Dermis microvascular lymphatic vessel endothelial cell (primary cell): ENCODE measurements at places on chromosomes 4 and X. TPM values are rescaled to one million over a fixed set of nuclear protein-coding genes. Genes with fewer than 3 reads are reported as not detected.

XK gene
- under 0.01 TPM in 2 replicates for total RNA-seq

DNA sequence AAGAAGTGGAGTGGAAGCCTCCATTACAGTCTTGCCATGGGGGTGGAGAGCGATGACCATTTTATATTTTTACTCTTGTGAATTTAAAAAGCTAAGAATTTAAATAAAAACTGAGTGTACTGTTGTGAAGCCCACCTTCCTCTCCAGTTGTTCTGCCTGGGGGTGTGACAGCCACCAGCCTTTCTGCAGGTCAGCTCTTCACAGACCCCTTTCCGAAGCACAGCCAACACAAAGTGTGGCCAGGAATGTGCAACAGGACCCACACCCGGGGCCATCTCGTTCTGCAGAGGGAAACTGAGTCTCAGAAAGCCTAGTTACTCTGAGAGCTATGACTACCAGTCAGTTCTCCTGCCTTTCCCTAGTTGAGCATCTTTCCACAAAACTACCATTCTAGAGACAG is 1.4 kb downstream of the GRPEL1 start:
- DNase-seq = no peak

TCEAL5 gene
- total RNA-seq = not detected in 2 replicates

- peak; percentile 86 for DNase-seq
Observed at GRCh38 chrX:135477576-135477975, 42.9 kb upstream of the INTS6L start.

MAGEA11 gene
- total RNA-seq = not detected in 2 replicates

DNA sequence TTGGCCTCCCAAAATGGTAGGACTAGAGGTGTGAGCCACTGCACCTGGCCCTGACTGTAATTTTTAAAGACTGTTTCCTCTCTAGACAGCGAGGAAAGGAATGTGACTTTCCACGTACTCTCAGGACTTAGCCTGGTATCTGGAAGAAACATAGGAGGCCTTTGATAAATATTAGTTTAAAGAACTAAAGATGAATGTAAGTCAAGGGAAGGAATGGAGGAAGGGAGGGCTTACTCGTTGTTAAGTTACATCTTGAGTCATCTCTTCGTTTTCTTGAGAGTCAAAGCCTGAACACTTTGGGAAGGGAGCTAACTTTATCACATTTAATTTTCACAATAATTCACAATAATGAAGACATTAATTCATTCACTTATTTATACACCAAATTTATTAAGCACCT is 7.2 kb upstream of the LNX1 start:
- DNase-seq = no peak

ATXN3L gene
- not detected in 2 replicates for total RNA-seq

- peak; percentile 85 for DNase-seq
Observed at GRCh38 chr4:55251896-55252295, 94.1 kb upstream of the SRD5A3 start.

DNA sequence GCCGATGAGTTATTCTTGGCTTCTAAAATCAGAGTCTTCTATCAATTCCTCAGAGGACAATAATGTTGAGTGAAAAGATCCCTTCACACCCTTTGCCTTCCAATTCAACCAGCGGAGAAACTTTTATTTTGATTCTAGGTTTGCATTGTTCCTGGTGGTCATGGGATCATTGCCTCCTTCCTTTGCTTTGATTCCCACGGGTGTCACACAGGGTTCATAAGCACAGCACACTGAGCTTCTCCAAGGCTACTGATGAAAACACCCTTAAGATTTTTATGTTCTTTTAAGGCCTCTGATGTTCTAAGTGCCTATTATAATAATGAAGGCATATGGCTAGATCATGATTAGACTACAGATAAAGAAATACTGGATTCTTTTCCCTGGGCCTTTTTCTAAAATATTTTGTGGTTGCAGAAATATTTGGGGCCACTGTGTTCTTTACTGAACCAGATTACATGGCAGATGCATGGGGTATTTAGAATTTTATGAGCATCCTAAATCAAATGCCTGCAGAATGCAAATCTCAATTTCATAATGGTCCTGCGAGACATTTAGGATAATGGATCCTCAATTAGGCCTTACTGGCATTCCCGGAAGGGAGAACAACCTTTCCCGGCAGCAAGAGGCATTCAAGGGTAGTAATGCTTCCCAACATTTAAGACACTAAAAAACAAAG is 43.9 kb upstream of the FGFBP2 start:
- DNase-seq = no peak

GRCh38 chr4:152485726-152486276 is 50.1 kb downstream of the FBXW7 start:
- no peak for DNase-seq

DNA sequence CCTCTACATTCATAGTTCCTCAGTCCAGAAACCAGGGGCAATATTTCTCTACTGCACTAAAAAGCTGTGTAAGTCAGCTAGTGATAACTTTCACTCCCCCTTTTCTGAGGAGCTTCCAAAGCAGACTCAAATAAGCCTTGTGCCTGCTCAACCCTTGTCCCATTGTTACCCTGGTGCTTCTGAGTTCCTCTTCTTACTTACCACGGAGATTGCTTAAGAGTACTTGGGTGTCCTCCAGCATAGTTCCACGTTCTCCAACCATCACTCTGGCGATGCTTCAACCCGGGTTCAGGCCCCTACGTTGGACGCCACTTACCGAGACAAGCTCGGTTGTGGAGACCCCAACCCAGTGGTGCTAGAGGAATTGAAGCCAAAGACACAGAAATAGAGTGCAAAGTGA is 71.6 kb downstream of the ADAM29 start:
- no peak for DNase-seq

- no peak for DNase-seq
Observed at GRCh38 chr4:87056881-87057280, 122.1 kb downstream of the AFF1 start.

USP17L28 gene
- total RNA-seq = not detected in 2 replicates

ADH1B gene
- 0.13 TPM in 2 replicates for total RNA-seq

DNA sequence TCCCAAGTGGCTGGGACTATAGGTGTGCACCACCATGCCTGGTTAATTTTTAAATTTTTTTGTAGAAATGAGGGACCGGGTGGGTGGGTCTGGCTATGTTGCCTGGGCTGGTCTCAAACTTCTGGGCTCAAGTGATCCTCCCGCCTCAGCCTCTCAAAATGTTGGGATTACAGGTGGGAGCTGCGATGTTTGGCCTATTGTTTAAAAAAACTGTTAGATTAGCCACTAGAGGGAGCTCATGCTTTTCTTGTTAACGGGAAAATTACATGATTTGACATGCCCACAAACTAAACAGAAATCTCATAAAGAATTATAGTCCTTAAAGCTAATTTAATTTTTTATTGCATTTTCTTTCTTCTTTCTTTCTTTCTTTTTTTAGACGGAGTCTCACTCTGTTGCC is 5.0 kb upstream of the SDAD1 start:
- DNase-seq = peak; percentile 48

- no peak for DNase-seq
Observed at GRCh38 chr4:173367946-173368345, 2.8 kb upstream of the SAP30 start.

DNA sequence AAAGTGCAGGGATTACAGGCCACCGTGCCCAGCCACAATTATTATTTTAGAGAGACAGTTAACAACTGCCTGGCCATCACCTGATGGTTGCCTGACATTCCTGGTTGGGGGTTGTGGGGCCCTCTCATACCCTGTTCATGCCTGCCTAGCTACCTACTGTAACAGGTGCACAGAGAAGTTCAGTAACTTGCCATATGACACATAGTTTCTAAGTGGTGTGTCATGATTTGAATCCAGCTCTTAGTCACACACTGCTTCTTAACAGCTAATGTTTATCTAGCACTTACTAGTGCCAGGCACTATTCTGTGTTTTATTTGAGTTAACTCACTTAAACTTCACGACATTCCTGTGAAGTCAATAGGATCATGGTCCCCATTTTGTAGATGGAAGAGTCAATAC is 122.7 kb upstream of the JADE1 start:
- DNase-seq = no peak

GRCh38 chrX:134396174-134396573 is 63.8 kb upstream of the HPRT1 start:
- no peak for DNase-seq

NPY1R gene
- total RNA-seq = 0.13 TPM in 1 of 2 replicates, not detected in the other

- no peak for DNase-seq
Observed at GRCh38 chr4:31234494-31234893, 514.3 kb downstream of the PCDH7 start.

RBM47 gene
- total RNA-seq = under 0.01 and 0.13 TPM in 2 replicates

- DNase-seq = no peak
Observed at GRCh38 chr4:84681486-84682274, 98.8 kb downstream of the CDS1 start.

DNA sequence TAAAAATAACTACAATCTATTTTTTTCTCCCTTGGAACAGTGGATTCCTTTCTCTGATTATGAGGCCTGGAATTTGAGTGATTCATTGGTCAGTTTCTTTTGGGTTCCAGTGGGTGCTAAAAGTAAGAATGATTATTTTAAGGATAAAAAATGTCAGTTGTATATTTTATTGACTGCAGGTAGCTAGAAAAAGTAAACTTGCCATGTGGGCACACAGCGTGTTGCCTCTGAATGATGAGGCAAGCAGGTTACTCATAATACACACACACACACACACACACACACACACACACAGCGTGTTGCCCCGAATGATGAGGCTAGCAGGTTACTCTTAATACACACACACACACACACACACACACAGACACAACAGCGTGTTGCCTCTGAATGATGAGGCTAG is 13.8 kb downstream of the GALNT7 start:
- DNase-seq = no peak

- peak; percentile 95 for DNase-seq
Observed at GRCh38 chr4:184400375-184400870, 73.9 kb downstream of the IRF2 start.

DUSP21 gene
- total RNA-seq = not detected in 2 replicates

- DNase-seq = no peak
Observed at GRCh38 chr4:42616572-42616971, 40.3 kb downstream of the ATP8A1 start.
